B cell (primary cell): ENCODE measurements at places on chromosomes 1 and 21. TPM values are rescaled to one million over a fixed set of nuclear protein-coding genes. Genes with fewer than 3 reads are reported as not detected.
A peak's percentile ranks its signal among the peaks of the same experiment; 100 is the strongest.

Gene PPT1
- 32.1 and 38.2 TPM in 2 replicates for total RNA-seq

Gene SNRPE
- total RNA-seq, result 56.0 and 80.8 TPM in 2 replicates

Gene ELF3
- total RNA-seq, result 1.5 and 1.6 TPM in 2 replicates

Gene TAS1R3
- 4.0 and 4.1 TPM in 2 replicates for total RNA-seq

Gene OR2L8
- total RNA-seq, result 0.44 and 0.94 TPM in 2 replicates

Gene DNALI1
- not detected in 2 replicates for total RNA-seq

Gene MTARC2
- 17.2 and 22.6 TPM in 2 replicates for total RNA-seq

Gene TCHHL1
- total RNA-seq, result not detected in 2 replicates

Gene RORC
- 0.12 TPM in 1 of 2 replicates, not detected in the other for total RNA-seq

Gene AGMAT
- total RNA-seq, result 3.3 and 3.5 TPM in 2 replicates

Gene AKR7A3
- 1.6 and 1.8 TPM in 2 replicates for total RNA-seq

DNA sequence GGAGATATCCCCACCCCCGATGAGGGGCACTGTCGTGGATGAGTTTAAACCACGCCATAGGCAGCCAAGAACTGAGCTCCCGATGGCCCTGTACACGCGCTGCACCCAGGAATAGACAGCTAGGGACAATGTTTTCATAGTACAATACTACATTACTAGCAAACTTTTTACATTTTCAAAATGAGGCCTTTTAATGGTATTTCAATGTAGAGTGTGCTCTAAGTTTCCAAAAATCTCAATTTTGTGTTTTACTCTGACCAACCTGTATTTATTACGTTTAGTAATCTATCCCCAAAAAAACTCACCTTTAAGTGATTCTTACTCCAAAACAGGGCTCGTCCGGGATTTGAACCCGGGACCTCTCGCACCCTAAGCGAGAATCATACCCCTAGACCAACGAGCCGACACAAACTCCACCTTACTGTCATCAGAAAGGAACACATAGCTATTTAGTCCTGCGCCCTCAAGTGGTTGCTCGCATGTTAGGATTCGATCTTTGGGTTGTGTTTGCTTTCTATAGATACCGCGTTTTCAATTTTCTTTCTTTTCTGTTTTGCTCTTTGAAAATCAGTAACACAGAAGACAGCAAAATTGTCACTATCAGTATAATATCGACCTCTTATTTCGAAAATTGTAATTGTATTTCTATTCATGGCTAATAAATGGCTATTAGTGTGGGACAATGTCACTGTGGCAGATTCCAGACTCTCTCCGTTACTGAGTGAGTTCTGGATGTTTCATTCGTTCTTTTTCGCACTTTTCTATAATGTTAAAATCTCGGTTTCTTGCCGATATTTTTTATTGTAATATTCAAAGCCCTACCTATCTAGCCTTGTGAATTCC is 6.4 kb upstream of the MPZL1 start:
- peak; percentile 94 for DNase-seq

GRCh38 chr1:247679639-247680038 is at the start of gene OR13G1:
Gene OR13G1, minus strand, starts transcription at chr1:247679739. Its CDS starts 6,698 bp downstream, at chr1:247673041.
- no peak for DNase-seq

GRCh38 chr1:98702976-98703375 is 41.5 kb downstream of the SNX7 start:
- DNase-seq, result no peak

DNA sequence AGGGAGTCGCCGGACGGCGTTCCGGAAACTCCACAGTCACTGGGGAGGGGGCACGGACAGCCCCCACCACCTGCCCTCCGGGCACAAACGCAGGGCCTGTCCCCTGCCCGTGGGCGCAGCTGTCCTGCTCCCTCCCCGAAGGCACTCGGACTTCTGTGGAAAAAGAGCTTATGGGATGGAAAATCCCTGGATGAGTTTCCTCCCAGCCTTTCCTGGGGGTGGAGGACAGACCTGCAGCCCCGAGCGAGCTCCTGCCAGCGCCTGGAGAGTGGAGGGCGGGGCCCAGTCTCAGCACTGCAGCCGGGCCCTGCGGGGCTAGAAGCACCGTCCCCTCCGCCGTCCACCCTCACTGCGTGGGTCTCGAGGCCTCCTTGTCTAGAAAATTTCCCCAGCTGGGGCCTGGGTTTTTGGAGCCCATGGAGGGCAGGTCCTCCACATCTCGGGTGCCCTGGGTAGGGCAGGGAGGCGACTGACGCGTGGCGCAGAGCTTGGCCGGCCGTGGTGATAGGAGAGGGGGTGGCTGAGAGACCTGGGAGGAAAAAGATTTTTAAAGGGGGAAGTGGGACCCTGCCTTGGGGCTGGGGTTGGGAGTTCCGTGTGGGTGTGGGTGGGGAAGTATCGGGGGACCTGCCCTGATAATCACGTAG is 6.4 kb upstream of the COL6A1 start:
- no peak for DNase-seq

DNA sequence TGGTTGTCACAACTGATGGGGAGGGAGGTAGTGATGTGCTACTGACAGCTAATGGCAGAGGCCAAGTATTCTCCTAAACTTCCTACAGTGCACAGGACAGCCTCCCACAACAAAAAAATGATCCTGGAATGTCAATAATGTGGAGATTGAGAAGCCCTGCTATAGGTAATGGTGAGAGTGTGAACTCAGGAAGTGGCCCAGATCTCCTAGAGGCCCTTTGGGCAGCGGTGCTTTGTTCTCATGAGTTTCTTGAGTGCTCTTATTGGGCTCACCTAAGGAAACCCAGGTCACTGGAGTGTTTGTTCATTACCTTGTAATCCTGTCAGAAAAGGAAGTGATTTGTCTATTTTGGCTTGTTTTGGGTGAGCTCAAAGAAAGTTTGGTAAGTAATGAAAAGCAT is 5.9 kb downstream of the OTUD3 start:
- no peak for DNase-seq

- DNase-seq, result no peak
These were observed 16.3 kb upstream of the FOXE3 start for GRCh38 chr1:47399846-47400155.

DNA sequence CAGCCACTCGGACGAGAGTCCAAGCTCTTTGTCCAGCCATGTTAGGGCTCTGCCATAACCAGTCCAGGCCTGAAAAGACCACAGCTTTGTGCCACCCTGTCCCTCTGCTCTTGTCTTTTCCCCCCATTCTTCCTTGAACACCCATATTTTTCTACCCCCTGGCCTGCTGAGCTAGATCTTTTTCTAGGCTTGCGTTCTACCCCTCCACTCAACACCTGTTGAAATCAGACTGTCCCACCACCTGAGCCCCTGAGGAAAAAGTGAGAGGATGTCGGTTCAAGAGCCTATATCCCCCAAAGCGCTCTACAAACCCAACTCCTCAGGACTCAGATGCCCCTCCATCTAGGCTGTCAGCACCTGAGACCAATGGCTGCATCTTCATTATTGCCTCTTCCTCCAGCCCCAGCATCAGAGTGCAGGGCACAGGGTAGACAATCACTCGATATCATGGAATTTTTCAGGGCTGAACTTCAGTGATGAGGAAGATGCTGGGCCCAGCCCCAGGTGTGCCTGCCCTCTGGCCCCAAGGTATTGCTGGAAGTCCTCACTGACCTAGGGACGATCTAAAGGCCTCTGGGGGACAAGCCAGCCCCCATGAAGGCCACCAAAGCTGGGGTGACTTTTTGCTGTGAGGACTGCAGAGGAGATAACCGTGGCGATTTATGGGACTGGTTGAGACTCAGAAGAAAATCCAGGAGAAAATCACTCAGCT is 75.3 kb downstream of the CD247 start:
- no peak for DNase-seq

- no peak for DNase-seq
These were observed 21.4 kb downstream of the PEA15 start for GRCh38 chr1:160226623-160227022.

DNA sequence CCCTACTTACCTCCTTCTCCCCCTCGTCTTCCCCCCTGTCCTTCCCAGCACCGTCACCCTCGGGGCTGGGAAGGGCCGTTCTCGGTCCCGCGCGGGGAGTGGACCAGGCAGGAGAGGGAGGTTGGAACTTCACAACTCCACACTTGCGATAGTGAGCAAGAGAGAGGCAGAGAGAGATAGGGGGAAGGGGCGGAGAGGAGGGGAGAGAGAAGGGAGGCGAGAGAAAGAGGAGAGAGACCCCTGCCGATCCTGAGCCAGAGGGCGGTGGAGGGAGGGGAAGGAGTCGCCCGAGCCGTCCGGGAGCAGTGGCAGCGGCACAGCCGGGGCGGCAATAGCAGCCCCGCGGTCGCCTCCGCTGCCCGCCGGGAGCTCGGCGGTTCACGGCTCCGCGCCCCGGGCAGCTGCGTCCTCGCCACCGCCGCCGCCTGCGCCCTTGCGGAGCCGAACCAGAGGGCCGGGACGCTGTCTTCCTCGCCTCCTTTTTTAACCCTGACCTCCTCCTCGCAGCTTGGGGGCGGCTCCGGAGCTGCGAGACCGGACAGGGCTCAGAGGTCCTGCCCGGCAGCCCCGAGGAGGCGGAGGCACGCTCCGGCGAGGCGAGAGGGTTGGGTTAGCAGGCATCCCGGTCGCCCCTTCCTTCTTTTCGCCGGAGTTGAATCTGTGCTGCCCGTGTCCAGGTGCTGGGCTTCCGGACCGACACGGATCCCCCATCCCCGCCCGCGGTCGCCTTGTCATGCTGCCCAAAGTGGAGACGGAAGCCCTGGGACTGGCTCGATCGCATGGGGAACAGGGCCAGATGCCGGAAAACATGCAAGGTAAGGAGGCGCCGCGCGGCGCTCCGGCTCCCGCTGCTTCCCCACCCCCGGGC is 11.7 kb downstream of the NR5A2 start:
- DNase-seq, result peak; percentile 73

- DNase-seq, result no peak
These were observed 371.3 kb downstream of the PBX1 start for GRCh38 chr1:164930241-164930640.
